A549 treated with AZD2906 at 1 μM for 4 hours (cell line): ENCODE measurements at places on chromosomes 4 and X. TPM values are rescaled to one million over a fixed set of nuclear protein-coding genes. Genes with fewer than 3 reads are reported as not detected.

Gene TCEAL1
- total RNA-seq, result 34.1 to 45.4 TPM (median 38.3 TPM) in 5 replicates

Gene IL2RG
- 0.11 to 0.39 TPM (median 0.24 TPM) in 5 replicates for total RNA-seq

Gene PABPC1L2A
- not detected in 5 replicates for total RNA-seq

Gene MAPK10
- 0.41 to 0.54 TPM (median 0.45 TPM) in 5 replicates for total RNA-seq

Gene F8A3
- total RNA-seq, result 0.56 to 1.3 TPM (median 1.0 TPM) in 5 replicates
